ENCODE measurements at places on chromosomes 7 and 10.

DNA sequence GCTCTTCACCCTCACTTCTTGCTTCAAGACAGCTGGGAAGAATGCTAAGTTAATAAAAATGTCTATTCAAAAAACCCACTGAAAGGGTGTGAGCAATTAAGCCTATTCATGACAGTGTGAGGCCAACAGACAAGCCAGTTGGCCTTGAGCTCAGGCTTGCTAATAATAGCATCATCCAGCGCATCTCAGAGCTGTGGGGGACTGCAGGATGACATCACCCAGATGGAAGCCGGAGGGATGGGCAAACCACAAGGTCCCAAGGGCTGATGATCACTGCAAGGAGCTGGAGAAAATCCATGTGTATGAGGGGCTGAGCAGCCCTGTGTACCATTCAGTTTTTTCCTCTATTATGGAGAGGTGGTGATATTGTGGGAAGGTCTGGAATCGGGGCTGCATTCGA is 770.4 kb downstream of the TNS3 start:
- DNase-seq, result no peak

DNA sequence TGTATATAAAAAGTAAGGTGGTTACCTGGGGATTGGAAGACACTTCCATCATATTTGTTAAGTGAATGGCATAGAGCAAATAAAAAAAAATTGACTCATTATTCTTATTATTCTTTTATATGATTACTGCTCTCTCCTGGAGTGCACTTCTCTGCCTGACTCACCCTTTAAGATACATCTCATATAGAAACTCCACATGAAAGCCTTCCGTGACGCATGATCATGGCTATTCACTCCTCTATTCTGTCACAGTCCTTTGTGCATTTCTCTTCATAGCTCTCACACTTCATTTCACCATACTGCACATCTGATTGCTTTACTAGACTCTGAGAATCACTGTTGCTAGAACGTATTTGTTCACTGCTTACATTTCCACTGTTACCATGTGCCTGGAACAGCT is 597.3 kb downstream of the CNTNAP2 start:
- DNase-seq, result no peak

DNA sequence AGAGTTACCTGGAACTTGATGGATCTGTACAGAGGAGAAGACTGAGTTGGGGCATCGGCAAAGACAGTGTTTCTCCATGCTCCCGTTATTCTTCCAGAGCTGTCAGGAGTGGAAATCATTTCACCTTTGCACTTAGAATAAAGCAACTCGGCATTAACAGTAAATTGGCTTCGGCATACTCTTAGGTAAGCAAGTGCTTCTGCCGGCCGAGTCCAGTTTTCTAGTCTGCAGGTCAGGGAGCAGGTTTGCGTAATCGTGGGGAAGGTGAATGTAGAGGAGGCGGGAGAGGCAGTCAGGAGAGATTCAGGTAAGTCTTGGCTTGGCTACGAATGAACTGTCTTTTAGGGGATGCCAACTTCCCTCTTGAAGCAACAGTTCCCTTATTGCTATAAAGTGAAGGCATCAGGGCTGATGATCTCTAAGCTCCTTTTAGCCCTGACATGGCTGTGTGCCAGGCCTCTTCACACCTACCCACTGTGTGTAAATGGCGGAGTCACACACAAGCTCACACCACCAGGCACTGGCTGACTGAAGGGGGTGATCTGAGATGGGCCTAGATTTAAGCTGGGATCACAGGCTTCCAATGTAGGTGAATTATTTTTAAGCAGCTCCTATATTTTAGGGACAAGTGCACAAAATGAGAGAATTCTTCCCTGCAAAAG is 127.1 kb downstream of the GATA3 start:
- DNase-seq, result no peak

DNA sequence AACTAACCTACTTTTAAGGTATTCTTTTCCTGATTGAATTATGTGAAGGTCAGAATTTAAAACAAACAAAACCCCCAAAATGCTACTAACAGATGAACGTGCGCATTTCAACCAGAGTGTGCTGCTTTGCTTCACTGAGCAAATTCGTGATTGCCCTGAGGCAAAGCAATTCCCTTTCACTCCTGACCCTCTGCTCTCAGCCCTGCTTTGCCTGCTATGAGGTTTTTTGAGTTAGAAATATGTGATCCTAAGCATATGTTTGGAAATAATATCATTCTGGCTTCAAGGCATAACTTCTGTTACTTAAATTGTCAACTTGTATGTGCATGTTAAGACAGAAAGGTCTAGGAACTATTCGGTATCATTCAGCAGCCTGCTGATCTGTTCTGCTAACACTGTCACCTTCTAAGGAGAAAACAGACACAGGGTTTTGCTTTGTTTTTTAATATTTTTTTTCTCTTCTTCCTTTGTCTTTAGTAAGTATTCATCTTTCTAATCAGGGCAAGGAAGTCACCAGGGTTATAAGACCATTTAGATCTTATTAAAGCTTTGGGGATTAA is 124.2 kb downstream of the GNAT3 start:
- no peak for DNase-seq

DNA sequence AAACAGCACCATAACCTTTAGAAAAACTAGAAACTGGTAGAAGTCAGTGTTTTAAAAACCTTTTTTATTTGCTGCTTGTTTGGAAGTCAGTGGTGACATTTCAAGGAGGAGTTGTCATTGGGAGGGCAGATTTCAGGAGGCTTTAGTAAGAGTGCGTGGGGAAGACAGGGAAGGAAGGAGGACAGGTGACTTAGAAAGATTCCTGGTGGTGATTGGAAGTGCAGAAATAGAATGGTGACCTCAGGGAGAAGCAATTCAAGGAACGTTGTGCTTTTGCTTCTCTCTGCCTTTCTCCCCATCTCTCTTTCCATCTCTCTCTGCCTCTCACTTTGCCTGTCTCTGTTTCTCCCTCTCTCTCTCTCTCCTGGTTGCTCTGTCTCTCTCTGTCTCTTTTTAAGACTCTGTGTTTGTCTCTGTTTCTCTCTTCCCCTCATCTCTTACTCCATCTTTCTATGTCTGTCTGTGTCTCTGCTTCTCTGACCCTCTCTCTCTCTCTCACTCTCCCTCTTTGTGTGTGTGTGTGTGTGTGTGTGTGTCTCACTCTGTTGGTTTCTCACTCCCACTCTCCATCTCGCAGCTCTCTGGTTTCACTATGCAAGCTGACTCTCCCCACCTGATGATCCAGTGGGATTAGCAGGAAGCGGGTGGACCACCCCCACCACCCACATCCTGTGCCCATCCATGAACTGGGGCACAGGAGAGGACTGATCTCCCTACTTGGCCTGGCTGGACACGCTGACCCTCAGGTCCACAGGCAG is 10.9 kb upstream of the PFKP start:
- no peak for DNase-seq

- peak; percentile 48 for DNase-seq
Observed at GRCh38 chr7:140214075-140214684, 37.4 kb upstream of the KDM7A start.

- no peak for DNase-seq
Observed at GRCh38 chr7:43164757-43165156, 52.3 kb downstream of the HECW1 start.

GRCh38 chr10:49397036-49397999 is 1.4 kb upstream of the DRGX start:
- DNase-seq, result no peak

GRCh38 chr10:31912289-31912688 is 16.3 kb downstream of the ARHGAP12 start:
- no peak for DNase-seq

DNA sequence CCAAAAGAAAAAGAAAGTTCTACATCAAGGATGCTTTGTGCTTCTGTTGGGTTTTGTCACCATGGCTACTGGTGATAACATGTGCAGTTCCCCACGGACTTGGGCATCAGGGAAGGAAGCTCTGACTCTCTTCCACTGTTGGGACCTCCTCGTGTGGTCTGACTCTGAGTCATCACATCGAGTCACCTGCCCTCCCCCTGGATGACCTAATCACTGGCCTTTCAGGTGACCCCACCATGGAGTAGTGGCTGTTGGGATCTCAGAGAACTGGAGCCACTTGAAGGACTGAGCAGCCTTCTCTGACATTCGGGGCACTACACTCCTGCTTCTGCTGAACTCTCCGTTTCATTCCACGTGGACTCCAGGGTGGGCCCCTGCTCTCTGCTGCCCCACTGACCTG is 60.8 kb upstream of the DOCK1 start:
- no peak for DNase-seq

DNA sequence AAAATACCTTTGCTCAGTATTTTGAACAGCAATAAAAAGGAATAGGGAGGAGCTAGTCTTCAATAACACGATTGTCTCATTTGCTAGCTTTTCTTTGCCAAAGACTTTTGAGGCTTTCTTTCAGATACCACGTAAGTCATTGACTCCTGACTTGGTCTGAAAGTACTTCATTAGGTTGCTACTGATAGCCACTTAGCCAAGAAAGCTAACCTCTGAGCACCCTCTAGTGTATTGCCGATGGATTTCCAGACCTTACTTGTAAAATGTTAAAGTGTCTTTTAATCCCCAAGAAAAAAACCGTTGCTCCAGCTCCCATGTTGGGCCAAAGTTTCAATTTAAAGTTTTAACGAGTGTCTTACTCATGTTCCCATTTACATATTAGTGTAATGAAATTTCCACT is 63.4 kb upstream of the STRIP2 start:
- DNase-seq, result no peak

DNA sequence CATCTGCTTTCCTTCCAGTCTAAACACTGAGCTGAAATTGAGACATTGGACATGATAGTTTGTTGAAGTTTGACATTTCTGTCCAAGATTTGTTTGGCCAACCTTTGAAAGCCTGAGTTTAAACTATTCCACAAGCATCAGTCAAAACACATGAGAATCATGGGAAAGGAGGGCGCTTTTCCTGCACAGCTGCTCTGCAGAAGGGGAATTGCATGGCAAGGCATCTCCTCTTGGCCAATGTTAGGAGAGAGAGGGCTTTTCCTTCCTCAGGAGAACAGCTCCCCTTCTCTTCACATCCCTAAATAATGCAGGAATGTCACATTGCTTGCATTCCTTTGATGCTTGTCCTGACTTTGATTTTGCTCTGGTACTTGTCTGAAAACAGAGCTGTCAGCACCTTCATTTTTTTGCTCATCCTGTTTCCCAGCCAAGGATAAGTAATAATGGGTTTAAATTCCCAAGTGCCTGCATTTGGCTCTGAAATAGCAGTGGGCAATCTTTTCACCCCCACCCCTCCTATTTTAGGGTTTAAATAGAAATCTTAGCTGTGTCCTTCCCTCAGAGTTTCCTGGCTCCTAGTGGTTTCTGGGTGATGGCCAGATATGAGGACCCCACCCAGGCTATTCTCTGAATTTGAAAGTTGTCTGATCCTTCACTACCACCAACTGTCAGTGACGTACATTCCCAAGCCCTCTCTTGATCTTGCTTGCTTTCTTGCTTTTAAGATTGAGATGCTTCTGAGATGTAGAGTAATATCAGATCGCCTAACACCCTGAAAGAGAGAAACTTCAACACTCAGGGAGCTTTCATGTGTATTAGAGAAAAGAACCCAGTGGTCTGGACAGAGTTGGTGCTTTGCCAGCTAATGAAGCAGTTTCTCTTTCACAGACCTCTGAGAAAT is 75.2 kb upstream of the NPVF start:
- DNase-seq, result no peak

- no peak for DNase-seq
Observed at GRCh38 chr10:44386546-44387052, 1.7 kb upstream of the CXCL12 start.

GRCh38 chr7:91852263-91852741 is 28.2 kb downstream of the MTERF1 start:
- DNase-seq, result no peak

Measured in stimulated activated CD4-positive, alpha-beta T cell treated with anti-CD3 and anti-CD28 coated beads, Interleukin-1b, Interleukin-23, amount 100 ng/mL, for 48 hours (primary cell).